Epithelial cell of prostate (primary cell): ENCODE measurements at places on chromosomes 7 and 10.

DNA sequence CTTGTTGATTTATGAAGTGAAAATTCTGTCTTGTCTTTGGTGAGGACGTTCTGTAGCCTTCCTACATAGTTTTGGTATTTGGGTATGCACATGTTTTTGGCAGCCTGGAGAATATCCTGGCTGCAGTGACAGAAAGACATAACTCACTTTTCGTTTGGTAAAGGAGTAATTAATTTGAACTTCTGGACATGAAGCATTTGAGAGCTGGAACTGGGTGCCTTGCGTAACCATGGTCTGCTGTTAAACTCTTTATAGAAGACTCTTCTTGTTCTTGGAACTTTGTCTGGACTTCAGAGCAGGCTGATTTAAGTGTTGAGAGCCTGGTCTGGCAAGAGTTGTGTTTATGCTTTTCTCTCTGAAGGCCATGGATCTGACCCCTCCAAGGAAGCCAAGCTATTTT, 231.3 kb downstream of the LRMDA start:
- no peak for DNase-seq

DNA sequence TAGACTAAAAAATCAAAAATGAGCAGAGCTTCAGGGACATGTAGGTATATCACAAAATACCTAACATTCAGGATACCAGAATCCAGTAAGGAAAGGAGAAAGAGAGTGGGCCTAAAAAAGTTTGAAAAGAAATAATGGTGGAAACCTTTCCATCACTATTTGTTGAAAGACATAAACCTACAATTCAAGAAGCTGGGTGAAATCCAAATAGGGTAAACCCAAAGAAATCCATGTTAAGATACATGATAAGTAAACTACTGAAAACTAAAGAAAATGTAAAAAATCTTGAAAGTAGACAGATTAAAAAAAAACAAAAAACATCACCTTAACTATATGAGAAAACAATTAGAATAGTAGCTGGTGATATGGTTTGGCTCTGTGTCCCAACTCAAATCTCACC, 76.7 kb upstream of the COMTD1 start:
- no peak for DNase-seq

DNA sequence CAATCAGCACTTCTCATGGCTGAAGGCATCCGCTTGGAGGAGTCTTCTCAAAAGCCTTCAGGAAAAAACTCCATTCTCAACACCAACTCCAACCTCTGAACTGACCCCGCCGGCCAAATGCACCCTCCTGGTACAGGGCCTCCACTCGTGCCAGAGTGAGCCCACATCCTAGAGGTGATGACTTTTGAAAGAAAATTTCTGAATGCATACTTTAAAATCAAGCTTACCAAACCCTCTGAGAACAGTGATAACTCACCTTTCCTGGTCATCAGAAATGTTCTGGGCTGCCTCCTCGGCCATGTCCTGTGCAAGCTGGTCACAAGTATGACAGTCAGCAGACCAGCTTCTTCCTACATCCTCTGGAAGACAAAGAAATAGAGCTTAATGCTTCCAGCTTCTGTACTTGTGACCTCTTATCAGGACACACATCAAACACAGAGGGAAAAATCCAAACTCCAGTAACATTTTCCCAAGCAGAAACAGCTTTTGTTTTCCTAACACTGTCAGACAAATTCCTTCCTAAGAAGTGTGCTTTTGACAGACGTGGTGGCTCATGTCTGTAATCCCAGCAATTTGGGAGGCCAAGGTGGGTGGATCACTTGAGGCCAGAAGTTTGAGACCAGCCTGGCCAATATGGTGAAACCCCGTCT, at the start of gene PKD1L1:
TSS of gene PKD1L1 (minus strand) at position 326 of the 650 bp plus-strand sequence. CDS start at position 300, 26 bp downstream.
- no peak for DNase-seq

GRCh38 chr10:53223851-53224250, 451.3 kb upstream of the MBL2 start:
- no peak for DNase-seq

DNA sequence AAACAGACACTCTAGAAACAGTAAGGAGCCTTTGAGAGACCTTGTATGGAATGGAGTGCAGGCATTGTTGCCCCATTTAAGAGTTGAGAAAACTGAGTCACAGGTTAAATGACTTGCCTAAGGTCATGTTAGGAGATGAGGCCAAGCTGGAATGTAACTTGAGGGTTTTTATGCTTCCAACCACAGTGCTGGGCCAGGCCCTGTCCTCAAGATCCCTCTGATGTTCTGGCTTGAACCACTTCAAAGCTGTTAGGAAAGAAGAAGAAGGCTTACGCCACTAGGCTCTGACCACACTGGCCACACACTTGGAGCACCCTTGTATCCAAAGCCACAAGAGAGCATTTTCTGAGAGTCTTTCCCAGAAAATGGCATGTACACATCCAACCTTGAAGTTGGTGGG, 42.7 kb downstream of the PLAU start:
- no peak for DNase-seq

GRCh38 chr7:55052741-55053427, 34.1 kb downstream of the EGFR start:
- no peak for DNase-seq

DNA sequence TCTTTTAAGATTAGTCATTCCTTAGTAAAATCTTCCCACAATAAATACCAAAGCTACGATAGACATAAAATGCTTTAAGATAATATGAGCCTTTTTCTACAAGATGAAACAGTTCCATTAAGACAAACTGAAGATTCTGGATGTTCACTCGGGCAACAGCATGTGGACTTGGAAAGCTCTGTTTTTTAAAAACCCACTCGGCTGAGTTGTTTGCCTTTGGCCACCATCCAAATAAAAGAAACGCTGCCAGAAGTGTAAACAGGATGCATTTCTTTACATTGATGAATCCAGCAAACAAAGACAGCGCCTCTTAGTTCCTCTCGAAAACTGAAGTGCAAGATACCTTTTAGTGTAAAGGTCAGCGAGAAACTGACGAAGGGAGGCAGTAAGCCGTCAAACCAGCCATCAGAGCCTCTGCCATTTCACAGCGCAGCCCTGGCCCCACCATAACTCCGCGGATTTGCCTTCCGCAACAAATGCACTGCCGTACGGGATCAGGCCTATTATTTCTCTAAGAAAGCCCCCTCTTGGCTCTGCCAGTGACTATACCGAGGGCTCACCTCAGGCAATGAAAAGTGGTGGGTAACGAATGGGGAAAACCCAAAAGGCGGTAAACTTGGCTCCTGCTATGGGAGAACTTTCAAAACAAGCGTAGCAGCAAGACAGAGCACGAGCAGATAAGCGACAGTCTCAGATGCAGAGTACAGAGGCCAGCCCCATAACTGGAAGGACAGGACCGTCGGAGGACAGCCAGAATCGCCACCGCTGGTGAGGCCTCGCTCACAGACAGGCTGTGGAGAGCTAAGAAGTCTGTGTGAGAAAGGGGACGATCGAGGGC, 41.4 kb downstream of the GNA12 start:
- DNase-seq: no peak

DNA sequence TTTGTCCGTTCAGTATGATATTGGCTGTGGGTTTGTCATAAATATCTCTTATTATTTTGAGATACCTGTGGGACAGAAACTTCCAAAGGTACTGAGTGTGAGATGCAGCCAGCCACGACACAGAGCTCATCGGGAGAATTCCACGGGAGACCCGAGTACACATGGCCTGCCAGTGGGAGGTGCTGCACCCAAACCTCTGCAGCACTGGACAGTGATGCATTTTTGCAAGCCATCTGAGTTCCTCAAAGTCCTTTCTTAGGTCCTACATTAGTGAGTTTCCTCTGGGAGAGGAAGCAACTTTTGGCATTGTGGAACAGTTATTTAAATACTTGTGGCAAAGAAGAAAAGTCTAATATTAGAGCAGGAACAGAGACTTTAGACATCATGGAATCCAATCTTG, 77.5 kb downstream of the ARID5B start:
- DNase-seq: no peak

DNA sequence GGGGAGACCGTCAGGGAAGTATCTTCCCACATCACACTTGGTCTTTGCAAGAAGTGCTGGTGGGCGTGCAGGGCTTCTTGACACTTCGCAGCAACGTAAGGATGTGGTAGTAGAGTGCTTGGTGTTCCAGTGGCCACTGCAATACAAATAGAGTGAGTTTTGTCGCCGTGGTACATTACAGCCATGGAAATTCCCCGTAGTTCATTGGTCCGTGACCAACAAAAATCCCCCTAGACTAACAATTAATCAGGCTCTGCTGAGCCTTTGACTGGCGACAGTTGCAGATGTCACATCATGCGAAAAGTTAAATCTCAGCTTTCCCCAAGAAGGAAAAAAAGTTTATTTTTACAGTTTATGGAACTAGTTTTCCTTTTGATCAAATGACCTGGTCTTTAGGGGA, 134.7 kb downstream of the MGMT start:
- DNase-seq: no peak

GRCh38 chr10:3835770-3836169, 50.8 kb upstream of the KLF6 start:
- no peak for DNase-seq

DNA sequence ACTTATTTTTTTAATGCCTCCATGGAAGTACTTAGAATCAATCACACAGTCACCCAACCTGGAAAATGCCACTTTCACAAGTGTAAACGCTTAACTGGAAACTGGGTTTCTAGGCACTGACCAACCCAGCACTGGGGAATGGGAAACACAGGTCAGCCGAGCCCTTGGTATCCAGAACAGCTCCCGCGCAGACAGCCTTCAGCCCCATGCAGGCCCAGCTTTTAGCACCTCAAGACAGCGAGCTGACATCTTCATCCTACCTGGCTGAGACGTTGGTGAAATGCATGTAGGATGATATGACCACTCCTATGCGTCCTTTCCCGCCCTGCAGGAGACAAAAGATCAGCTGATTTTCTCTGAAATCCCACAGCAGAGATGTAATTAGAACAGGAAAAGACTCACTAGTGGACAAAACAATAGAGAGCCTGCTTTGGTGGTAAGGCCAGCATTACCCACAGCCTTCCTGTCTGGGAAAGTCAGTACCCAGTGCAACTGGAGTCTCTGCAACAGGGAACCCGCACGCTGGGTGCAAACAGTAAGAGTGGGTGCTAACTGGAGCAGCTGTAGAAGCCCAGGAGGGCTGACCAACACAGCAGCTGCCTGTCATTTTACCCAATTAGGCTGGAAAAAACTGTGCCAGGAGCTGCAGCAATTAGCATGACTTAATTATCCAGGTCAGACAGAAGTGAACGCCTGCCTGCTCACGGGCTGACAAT, 153.7 kb downstream of the TNS3 start:
- DNase-seq: no peak
